HL-60 (cell line): ENCODE measurements at places on chromosomes 7 and 10.
A peak's percentile ranks its signal among the peaks of the same experiment; 100 is the strongest.

GRCh38 chr7:149620961-149621360 is 123.4 kb upstream of the ZNF746 start:
- no peak for DNase-seq

- DNase-seq: no peak
Measured at GRCh38 chr7:104264285-104264684, 56.5 kb upstream of the ORC5 start.

DNA sequence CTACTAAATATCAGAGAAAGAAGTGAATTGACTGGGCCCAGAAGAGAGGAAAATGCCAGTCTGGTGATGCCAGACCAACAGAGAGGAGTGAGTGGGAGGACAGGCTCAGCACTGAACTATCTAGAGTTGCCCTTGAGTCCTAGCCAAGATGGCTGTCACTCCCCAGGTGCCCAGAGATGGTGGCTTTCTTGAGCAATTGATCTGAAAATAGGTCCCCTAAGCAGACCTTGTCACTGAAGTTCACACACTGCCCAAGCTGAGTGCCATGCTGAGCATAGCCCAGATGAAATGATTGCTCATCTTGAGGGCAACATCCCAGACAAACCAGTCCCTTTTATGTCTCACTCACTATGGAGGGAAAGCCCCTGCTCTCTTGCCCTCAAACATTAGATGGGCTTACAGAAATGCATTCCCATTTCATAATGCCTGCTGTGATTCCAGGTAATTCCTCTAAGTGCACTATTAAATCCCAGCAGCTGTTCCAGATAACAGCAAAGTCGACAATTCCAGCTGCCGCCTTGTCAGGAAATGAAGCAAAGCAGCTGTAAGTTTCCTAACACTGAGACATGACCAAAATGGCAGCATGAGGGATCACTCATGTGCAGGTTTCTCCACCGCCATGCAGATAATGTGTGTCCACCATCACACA is 329.4 kb downstream of the KCNMA1 start:
- no peak for DNase-seq

GRCh38 chr7:37390114-37390513 is 58.5 kb downstream of the ELMO1 start:
- peak; percentile 56 for DNase-seq

DNA sequence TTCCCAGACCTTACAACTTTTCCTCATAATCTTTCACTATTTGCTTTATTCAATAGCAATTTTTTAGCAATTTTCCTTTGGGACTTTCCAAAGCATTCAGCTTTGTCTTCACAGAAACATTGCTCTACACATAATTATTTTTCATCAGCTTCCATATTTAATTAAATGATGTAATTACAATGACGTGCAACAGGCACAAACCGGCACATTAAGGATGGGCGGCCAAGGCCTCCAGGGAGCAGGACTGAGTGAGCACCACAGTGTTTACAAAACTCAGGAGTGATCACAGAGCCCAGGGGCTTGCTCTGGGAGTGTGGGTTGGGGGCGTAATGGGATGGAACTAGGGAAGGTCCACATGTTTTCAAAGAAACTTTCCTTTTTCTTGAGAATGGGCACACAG is 69.8 kb downstream of the MAD1L1 start:
- DNase-seq: no peak

GRCh38 chr7:132183781-132184380 is 392.4 kb downstream of the PLXNA4 start:
- no peak for DNase-seq

DNA sequence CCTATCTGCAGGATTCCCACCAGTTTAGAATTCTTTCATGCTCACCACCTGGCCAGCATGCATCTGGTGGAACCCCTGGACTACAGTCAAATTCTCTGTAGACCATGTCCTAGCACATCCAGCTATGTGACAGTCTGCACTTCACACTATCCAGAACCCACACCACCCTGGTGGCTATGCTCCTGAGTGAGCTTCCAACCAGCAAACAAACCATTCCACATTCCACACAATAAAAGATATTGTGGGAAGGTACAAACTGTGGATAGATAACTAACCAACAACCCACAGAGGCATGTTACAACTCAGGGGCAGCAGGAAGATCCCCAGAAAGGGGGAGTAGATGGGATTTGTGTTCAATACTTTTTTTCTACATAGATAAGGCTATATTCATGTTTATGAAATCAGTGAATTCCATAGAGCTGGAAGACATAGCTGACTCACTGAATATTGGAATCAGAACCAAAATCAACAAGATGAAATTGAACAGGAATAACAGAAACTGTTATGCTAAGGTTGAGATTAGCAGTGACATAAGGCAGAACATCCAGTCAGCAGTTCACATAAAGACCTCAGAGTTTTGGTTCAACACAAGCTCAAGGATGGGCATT is 72.5 kb downstream of the LRRC17 start:
- DNase-seq: no peak

- no peak for DNase-seq
Measured at GRCh38 chr7:130887182-130887956, 153.4 kb upstream of the KLF14 start.

DNA sequence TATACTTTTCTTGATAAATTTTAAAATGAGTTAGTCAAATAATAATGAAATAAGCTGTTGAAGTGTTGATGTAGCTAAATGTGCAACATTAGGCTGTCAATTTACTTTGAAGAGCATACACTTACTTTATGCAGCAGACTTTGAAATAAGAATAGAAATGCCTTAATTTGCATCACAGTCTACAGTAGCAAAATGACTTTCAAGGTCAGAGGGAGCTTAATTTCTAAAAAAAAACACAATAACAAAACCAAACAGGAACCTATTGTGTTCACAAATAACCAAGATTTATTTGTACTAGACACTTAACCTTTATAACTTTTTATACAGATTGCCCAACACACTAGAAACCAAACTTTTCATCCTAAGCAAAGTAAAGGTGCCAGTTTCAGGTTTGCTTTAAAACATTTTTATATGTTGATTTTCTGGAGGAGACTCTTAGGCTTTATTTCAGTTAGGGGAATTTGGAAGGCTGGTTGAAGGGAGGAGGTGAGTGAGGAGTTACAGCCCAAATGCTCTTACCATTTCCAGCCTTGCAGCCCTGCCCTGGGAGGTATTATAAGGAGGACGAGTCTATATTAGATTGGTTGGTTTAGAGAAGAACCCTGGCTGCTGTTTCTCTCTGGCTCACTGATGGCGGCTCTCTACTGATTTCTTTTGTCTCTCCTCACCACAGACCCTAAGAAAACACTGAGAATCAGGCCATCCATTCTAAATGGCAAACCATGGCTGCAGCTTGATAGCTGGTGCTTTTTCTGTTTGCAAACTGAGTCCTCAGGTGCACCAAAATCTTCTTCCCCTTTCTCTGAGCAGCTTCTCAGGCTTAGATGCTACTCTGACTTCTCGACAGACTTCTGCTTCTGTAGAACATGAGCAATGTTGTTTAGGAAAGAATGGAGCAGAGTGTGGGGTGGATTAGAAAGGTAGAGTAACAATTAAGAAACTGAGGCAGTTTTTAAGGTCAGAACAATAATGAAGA is 55.2 kb upstream of the RPA3 start:
- no peak for DNase-seq

DNA sequence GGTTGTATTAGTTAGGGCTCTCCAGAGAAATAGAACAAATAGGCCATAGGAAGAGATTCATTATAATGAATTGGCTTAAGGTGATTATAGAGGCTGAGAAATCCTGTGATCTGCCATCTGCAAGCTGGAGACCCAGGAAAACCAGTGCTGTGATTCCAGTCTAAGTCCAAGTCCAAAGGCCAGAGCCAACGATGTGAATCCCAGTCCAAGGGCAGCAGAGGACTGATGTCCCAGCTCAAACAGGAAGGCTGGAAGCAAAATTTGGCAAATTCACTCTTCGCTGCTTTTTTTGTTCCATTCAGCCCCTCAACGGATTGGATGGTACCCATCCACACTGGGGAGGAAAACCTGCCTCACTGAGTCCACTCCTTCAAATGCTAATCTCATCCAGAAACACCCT is 68.0 kb downstream of the JCAD start:
- DNase-seq: no peak

- DNase-seq: no peak
Measured at GRCh38 chr10:15361131-15361530, 10.0 kb downstream of the FAM171A1 start.

- no peak for DNase-seq
Measured at GRCh38 chr7:30925117-30925516, 13.5 kb downstream of the AQP1 start.
